ENCODE measurements at places on chromosomes 2 and 18. TPM values are rescaled to one million over a fixed set of nuclear protein-coding genes. Genes with fewer than 3 reads are reported as not detected.
A peak's percentile ranks its signal among the peaks of the same experiment; 100 is the strongest.

The RIT2 gene
- total RNA-seq: not detected

DNA sequence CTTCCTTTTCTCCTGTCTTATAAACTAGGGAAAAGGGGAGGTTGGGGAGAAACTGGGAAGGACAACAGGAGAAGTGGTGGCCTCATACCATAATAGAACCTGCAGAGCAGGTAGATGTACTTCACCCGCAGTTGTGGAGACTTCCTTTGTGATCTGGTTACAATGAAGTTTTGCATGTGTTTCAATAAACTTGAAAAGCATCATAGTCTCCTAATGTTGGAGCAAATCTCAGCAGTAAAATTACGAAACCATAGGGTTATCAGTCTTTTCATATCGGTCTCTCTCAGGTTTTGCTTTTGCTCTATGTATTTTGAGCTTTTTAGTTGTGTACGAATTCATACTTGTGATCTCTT lies 30.5 kb downstream of the ANO7 start:
- H3K4me1 ChIP-seq: peaks cover 9% of the 10 kb centered on the region
- H3K4me3 ChIP-seq: peak overlapping the region; percentile 88
- DNase-seq: no peak
- no peaks in the 10 kb centered on the region for H3K36me3 ChIP-seq

The ALLC gene
- total RNA-seq: not detected

The SPTBN1 gene
- 1,216 TPM for total RNA-seq

The PRKAG3 gene
- not detected for total RNA-seq

Measured in breast epithelium (tissue), 4 donors.